ENCODE measurements at places on chromosomes 12 and 14. TPM values are rescaled to one million over a fixed set of nuclear protein-coding genes. Genes with fewer than 3 reads are reported as not detected.

GRCh38 chr14:74580275-74580672 is 31.8 kb downstream of the LTBP2 start:
- peaks cover 49% of the 10 kb centered on the region for H3K4me1 ChIP-seq
- H3K27ac ChIP-seq: peak overlapping the region; percentile 89
- peaks cover 4% of the 10 kb centered on the region for H3K27me3 ChIP-seq
- peak overlapping the region; percentile 9 for H3K4me3 ChIP-seq
- no peak for DNase-seq
- H3K36me3 ChIP-seq: no peaks in the 10 kb centered on the region

DNA sequence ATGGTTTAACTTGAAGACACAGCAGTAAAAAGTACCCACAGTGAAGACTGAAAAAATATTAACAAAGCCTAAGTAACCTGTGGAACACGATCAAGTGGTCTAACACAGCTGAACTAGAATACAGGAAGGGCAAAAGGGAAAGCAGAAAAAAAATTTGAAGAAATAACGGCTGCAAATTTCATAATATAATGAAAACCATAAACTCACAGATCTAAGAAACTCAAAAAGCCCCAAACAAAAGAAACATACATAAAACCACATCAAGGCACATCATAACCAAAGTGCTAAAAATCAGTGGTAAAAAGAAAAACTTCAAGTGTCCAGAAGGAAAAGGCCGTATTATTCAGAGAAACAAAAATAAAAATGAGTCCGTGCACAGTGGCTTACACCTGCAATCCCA is 30.9 kb downstream of the SPPL3 start:
- H3K36me3 ChIP-seq: peaks cover 2% of the 10 kb centered on the region
- H3K27ac ChIP-seq: no peak overlapping the region
- peaks cover 16% of the 10 kb centered on the region for H3K4me1 ChIP-seq
- DNase-seq: no peak

GRCh38 chr12:13561923-13562322 is 365.4 kb downstream of the EMP1 start:
- H3K4me3 ChIP-seq: no peak overlapping the region
- no peak for DNase-seq
- H3K27ac ChIP-seq: no peak overlapping the region

GRCh38 chr14:61227884-61228591 is 53.1 kb downstream of the TMEM30B start:
- H3K36me3 ChIP-seq: no peaks in the 10 kb centered on the region
- peaks cover 10% of the 10 kb centered on the region for H3K27me3 ChIP-seq
- H3K27ac ChIP-seq: no peak overlapping the region
- DNase-seq: no peak
- peaks cover 6% of the 10 kb centered on the region for H3K4me1 ChIP-seq

GRCh38 chr12:30847259-30847658 is 79.3 kb upstream of the TSPAN11 start:
- peaks cover 8% of the 10 kb centered on the region for H3K27me3 ChIP-seq
- H3K27ac ChIP-seq: no peak overlapping the region
- peaks cover 11% of the 10 kb centered on the region for H3K4me1 ChIP-seq
- H3K4me3 ChIP-seq: no peak overlapping the region
- DNase-seq: peak; percentile 24
- no peaks in the 10 kb centered on the region for H3K36me3 ChIP-seq

DNA sequence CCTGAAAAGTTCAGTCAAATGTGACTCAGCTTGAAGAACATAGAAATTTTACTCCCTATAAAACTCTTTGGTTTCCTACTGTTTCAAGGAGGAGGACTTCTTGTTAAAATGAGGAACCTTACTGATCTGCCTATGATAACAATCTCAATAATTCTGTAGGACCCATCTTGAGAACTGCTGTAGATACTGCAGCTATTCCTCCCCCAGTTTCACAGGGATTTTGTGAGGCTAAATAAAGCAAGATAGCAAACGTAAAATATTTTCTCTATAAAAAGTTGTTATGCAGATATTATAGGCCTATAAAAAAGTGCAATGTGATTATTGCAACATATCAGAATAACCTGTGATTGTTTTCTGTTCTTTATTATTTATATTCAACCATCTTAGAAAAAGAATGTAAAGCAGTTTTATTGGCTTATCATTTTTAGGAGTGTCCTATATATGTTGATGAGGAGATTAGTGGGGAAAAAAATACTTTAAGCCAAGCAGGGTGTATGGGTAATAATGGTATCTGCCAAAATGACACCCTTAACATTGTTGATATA is 12.1 kb downstream of the CLEC14A start:
- no peaks in the 10 kb centered on the region for H3K4me1 ChIP-seq
- H3K27ac ChIP-seq: no peak overlapping the region
- DNase-seq: no peak

DNA sequence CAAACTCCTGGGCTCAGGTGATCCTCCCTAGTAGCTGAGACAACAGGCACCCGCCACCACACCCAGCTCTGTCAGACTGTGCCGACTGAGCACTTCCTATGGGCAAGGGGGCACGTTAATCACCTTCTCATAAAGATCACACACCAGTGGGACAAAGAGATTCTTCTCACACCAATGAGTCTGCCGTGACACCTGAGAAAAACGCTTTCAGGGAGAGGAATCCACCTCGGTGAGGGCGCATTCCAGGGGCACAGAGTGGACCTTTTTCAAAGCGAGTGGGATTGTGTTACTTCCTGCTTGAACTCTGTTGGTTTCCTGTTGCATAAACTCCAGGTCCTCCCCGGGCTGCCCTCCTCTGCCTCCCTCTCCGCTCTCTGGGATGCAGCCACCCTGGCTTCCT is 17.5 kb upstream of the SCARB1 start:
- no peak overlapping the region for H3K27ac ChIP-seq
- H3K4me3 ChIP-seq: no peak overlapping the region
- no peaks in the 10 kb centered on the region for H3K27me3 ChIP-seq
- no peaks in the 10 kb centered on the region for H3K36me3 ChIP-seq
- DNase-seq: no peak

TMEM63C gene
- 1.6 TPM for total RNA-seq

DNA sequence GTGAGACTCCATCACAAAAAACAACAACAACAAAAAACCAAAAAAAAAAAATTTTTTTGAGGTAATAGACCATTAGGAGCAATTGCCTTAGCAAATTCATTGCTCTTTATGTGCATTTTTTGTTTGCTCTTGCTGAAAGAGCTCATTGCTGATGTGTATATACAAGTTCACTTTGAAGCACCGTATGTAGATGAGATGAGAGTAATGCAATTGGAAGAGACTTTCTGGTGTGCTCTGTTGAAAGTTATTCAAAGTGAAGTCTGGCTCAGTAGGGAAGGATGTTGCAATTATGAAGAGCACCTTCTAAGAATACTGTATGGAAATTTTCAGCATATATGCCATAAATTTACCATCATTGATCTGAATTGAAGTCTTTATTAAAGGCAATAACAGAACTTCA is 46.7 kb upstream of the KLRD1 start:
- H3K27ac ChIP-seq: no peak overlapping the region
- H3K4me1 ChIP-seq: no peaks in the 10 kb centered on the region
- no peak overlapping the region for H3K4me3 ChIP-seq

MYL6 gene
- 802 TPM for total RNA-seq

GRCh38 chr12:111154147-111154834 is 214.6 kb downstream of the PHETA1 start:
- no peaks in the 10 kb centered on the region for H3K4me1 ChIP-seq
- no peak overlapping the region for H3K27ac ChIP-seq
- no peak for DNase-seq
- peaks cover 6% of the 10 kb centered on the region for H3K27me3 ChIP-seq
- no peak overlapping the region for H3K4me3 ChIP-seq

TGM1 gene
- 4.8 TPM for total RNA-seq

GRCh38 chr14:23881282-23881681 is 72.3 kb upstream of the DHRS4 start:
- DNase-seq: no peak
- no peaks in the 10 kb centered on the region for H3K4me1 ChIP-seq
- H3K4me3 ChIP-seq: no peak overlapping the region
- H3K27me3 ChIP-seq: peaks cover 11% of the 10 kb centered on the region
- no peaks in the 10 kb centered on the region for H3K36me3 ChIP-seq
- H3K27ac ChIP-seq: no peak overlapping the region

DNA sequence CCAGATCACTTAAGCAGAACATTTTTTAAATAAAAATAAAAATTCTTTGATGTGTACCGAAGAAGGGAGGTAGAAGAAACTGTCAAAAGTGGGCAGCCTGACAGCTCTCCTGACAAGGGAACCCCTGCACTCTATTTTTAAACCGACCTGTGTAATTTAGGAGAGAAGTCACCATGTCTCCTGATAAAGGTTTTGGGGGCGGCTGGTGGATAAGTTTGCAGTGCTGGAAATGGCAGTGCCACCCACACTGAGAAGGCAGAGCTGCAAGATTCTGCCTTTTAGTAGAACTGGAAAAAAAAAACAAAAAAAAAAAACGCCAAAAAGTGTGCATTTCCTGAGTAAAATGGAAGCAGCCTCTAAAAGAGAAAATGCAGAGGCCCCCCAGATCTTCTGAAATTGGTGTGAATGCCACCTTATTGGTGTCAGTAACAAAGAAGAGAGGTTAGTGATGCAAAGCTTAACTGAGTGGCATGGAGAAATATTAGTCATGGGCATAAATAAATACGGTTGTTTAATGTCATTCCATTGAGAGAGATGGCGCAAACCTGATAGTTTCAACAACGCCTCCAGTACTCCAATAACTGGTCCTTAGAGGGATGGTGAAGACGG is 24.7 kb downstream of the DUSP6 start:
- H3K36me3 ChIP-seq: peaks cover 8% of the 10 kb centered on the region
- H3K27ac ChIP-seq: no peak overlapping the region
- no peaks in the 10 kb centered on the region for H3K27me3 ChIP-seq
- H3K4me1 ChIP-seq: peaks cover 30% of the 10 kb centered on the region

DNA sequence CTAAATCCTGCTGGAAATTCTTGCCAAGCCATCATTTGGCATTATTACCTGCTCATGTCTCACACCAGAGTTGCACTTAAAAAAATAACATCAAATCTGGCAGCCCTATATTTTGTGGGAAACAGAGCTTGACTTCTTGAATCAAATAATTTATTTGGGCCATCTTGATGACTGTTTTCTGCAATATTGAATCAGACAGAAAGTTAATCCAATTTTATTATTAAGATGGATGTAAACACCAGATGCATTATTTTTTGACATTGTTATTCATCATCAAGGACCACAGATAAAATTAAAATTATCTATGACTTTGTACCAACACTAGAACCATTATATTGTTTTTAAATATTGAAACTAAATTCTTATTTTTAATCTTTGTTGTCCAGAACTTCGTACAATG is 132.9 kb downstream of the PTPRR start:
- DNase-seq: no peak
- H3K27me3 ChIP-seq: no peaks in the 10 kb centered on the region
- no peak overlapping the region for H3K4me3 ChIP-seq

MAP4K5 gene
- total RNA-seq: 27.5 TPM

GRCh38 chr12:96196781-96197180 is 2.6 kb downstream of the ELK3 start:
- peak overlapping the region; percentile 96 for H3K4me3 ChIP-seq
- no peaks in the 10 kb centered on the region for H3K27me3 ChIP-seq
- DNase-seq: no peak
- peaks cover 17% of the 10 kb centered on the region for H3K36me3 ChIP-seq
- no peak overlapping the region for H3K27ac ChIP-seq

PTPRO gene
- 0.22 TPM for total RNA-seq

DNA sequence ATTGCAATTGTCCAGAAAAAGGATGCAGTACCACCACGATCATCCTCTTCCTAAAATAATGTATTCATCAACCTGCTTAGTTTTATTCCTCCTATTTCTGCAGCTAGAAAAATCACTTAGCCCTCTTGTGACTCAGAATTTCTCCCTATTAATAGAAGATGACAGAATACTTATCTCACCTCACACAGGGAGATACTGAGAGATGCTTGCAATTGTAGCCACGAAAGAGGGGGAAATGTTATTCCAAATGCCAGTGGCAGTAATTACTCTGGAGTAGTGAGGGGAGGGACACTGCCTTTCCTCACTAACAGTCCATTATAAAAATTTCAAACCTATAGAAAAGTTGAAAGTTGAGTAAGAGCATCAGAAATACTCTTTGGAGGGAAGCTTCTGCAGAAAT is 11.8 kb upstream of the DUSP6 start:
- DNase-seq: no peak
- H3K36me3 ChIP-seq: peaks cover 7% of the 10 kb centered on the region
- H3K4me1 ChIP-seq: peaks cover 10% of the 10 kb centered on the region
- H3K4me3 ChIP-seq: no peak overlapping the region

GRCh38 chr12:124928912-124929530 is 14.6 kb upstream of the UBC start:
- peak overlapping the region; percentile 98 for H3K27ac ChIP-seq
- peaks cover 6% of the 10 kb centered on the region for H3K36me3 ChIP-seq
- H3K4me3 ChIP-seq: peak overlapping the region; percentile 88
- peaks cover 36% of the 10 kb centered on the region for H3K4me1 ChIP-seq

MIA2 gene
- total RNA-seq: 23.8 TPM

GRCh38 chr12:114140576-114140975 is 174.5 kb upstream of the RBM19 start:
- no peak overlapping the region for H3K27ac ChIP-seq
- H3K27me3 ChIP-seq: no peaks in the 10 kb centered on the region

NCOR2 gene
- 118 TPM for total RNA-seq

NID2 gene
- total RNA-seq: 0.34 TPM

- peaks cover 2% of the 10 kb centered on the region for H3K36me3 ChIP-seq
- no peak overlapping the region for H3K27ac ChIP-seq
- no peaks in the 10 kb centered on the region for H3K27me3 ChIP-seq
- no peak overlapping the region for H3K4me3 ChIP-seq
- peaks cover 18% of the 10 kb centered on the region for H3K4me1 ChIP-seq
- no peak for DNase-seq
Measured at GRCh38 chr14:65239938-65240296, 137.6 kb upstream of the MAX start.

DNA sequence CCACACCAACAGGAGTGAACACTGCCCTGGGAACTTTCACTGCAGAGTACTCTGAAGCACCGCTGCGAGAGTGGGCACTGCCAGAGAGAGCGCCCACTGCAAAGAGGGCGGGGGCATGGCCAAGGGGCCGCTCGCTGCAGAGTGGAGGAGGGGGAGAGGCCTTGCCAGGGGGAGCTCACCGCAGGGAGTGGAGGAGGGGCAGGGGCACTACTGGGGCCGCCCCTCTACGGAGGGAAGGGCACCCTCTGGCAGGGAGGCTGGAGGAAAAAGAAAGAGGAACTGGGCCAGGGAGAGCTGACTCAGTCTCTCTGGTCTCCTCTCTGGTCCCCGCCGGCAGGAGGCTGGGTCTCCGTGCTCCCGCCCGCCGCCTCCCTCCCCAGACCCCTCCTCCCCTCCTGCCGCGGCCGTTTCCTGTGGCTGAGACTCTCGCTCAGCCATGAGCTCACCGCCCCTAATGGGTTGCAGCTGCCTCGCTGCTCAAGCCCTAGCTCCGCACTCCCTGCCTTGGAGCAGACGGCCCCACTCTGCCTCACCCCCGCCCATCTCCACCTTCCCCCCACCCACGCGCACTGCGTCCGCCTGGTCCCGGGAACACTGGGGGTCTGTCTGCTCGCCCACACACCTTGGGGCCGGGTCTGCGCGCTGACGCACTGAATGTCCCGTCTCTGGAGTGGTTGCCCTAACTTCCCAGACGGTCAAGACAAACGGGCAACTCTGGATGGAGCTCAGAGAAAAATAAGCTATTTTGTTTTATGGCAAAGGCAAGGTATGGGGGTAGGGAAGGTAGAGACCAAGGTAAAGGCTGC is 1.3 kb downstream of the ARHGEF40 start:
- peaks cover 32% of the 10 kb centered on the region for H3K4me1 ChIP-seq
- H3K27ac ChIP-seq: no peak overlapping the region
- H3K27me3 ChIP-seq: peaks cover 63% of the 10 kb centered on the region
